NCI-H2081 treated with DMSO at 0.1 percent for 48 hours (cell line): ENCODE measurements at places on chromosomes 3 and 15.
A peak's percentile ranks its signal among the peaks of the same experiment; 100 is the strongest.

DNA sequence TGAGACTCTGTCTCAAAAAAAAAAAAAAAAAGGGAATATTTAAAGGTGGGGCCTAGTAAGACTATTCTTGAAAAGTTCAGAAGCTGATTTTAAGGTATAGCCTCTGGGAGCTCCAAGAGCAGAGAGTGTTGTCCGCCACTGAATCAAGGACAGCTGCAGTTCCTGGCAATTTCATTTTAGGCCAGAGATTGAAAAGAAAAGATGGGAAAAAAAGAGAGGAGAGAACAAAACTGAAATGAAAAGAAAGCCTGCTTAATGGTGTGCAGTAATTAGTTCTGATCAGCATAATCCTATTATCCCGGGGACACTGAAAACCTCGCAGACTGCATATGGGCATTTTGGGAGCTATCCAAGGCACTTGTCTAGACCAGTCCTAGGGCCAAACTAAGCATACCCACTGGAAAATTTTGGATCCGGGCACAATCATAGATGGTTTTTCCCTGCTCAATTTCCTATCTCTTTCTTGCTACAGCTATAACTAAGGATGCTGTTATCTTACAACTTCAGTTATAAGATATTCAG is 43.2 kb downstream of the EHHADH start:
- no peak for DNase-seq

GRCh38 chr3:151156618-151157216 is 46.3 kb downstream of the GPR171 start:
- DNase-seq: peak; percentile 45

GRCh38 chr3:45980819-45981218 is 14.8 kb downstream of the FYCO1 start:
- DNase-seq: no peak

DNA sequence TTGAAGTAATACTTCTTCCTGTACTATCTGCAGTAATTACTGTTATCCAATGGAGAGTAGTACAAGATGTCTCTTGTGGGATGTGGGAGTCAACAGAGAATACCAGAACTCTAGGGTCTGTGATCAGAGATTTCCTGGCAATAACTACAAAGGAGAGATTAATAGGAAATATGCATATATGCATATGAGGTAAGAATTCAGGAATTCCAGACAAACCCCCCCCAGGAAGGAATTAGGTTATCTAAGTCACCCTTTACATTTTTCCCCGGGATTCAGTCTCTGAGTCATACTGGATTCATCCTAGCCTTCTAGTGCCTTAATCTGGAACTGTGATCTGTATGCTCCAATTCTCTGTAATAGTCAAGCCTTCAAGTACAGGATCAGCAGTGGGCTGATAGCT is 49.4 kb downstream of the GTF2E1 start:
- DNase-seq: no peak

DNA sequence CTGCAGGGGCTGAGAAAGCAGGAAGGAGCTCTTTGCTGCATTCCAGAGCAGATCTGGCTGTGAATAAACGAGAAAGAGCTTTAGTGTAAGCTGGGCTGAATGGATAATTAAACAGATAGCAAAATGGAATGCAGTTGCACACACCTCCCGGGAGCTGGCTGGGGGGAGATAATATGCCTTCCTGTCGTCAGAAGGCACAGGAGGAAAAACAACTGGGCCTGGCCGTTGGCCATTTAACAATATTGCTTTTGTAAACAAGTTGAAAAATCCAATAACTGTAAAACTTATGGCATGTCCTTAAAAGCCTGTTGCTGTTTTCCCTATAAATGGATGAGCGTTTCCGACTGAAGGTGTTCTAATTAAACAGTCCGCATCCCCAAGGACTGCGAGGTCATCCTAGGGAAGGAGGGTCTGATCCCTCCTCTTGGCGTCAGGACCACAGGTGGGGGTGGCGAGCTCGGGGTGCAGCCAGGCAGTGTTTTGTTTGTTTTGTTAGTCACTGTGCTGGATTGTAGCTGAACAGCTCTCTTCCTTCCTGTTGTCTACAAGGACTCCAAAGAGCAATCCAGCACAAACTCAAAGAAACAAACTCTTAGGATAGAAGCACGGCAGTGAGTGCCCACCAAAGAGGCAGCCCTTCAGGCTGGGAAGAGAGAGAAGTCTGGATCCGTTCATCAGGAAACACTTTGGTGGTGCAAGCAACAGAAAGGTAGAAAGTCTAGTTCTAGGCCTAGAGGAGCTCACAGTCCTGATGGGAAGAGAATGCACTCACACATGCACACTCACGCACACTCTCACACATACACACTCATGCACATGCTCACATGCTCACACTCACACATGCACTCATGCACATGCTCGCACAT is 133.4 kb upstream of the SMAD3 start:
- DNase-seq: no peak
